ENCODE measurements at places on chromosomes 12 and 14. TPM values are rescaled to one million over a fixed set of nuclear protein-coding genes. Genes with fewer than 3 reads are reported as not detected.
A peak's percentile ranks its signal among the peaks of the same experiment; 100 is the strongest.

- no peaks in the 10 kb centered on the region for H3K4me1 ChIP-seq
- H3K4me3 ChIP-seq: no peak overlapping the region
- H3K27ac ChIP-seq: no peak overlapping the region
- peaks cover 32% of the 10 kb centered on the region for H3K36me3 ChIP-seq
- DNase-seq: no peak
- no peaks in the 10 kb centered on the region for H3K27me3 ChIP-seq
These were observed 69.4 kb downstream of the MIA2 start for GRCh38 chr14:39303115-39303514.

DNA sequence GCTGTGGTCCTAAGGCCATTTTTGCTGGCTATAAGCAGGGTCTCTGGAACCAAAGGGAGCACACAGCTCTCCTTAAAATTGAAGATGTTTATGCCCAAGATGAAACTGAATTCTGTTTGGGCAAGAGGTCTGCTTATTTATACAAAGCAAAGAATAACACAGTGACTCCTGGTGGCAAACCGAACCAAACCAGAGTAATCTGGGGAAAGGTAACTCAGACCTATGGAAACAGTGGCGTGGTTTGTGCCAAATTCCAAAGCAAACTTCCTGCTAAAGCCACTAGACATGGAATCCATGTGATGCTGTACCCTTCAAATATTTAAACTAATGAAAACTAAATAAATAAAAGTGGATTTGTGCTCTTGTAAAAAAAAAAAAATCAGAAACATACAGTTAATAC lies 29.6 kb upstream of the BICDL1 start:
- H3K4me1 ChIP-seq: no peaks in the 10 kb centered on the region
- no peak for DNase-seq
- no peak overlapping the region for H3K27ac ChIP-seq
- no peak overlapping the region for H3K4me3 ChIP-seq
- no peaks in the 10 kb centered on the region for H3K27me3 ChIP-seq
- no peaks in the 10 kb centered on the region for H3K36me3 ChIP-seq

- peak; percentile 15 for DNase-seq
- no peaks in the 10 kb centered on the region for H3K36me3 ChIP-seq
- no peaks in the 10 kb centered on the region for H3K27me3 ChIP-seq
- H3K4me3 ChIP-seq: no peak overlapping the region
These were observed 77.4 kb downstream of the FBXL14 start for GRCh38 chr12:1517007-1517406.

- no peak overlapping the region for H3K4me3 ChIP-seq
- no peak for DNase-seq
These were observed 80.4 kb downstream of the RASSF9 start for GRCh38 chr12:85755760-85756159.

The CCDC197 gene
- total RNA-seq: not detected

The C12orf54 gene
- not detected for total RNA-seq

The CARMIL3 gene
- 0.18 TPM for total RNA-seq

The PTHLH gene
- total RNA-seq: not detected

GRCh38 chr14:39219075-39219499 lies 14.6 kb upstream of the MIA2 start:
- no peaks in the 10 kb centered on the region for H3K4me1 ChIP-seq
- H3K36me3 ChIP-seq: no peaks in the 10 kb centered on the region
- H3K27me3 ChIP-seq: no peaks in the 10 kb centered on the region
- no peak overlapping the region for H3K4me3 ChIP-seq
- no peak overlapping the region for H3K27ac ChIP-seq
- DNase-seq: no peak

DNA sequence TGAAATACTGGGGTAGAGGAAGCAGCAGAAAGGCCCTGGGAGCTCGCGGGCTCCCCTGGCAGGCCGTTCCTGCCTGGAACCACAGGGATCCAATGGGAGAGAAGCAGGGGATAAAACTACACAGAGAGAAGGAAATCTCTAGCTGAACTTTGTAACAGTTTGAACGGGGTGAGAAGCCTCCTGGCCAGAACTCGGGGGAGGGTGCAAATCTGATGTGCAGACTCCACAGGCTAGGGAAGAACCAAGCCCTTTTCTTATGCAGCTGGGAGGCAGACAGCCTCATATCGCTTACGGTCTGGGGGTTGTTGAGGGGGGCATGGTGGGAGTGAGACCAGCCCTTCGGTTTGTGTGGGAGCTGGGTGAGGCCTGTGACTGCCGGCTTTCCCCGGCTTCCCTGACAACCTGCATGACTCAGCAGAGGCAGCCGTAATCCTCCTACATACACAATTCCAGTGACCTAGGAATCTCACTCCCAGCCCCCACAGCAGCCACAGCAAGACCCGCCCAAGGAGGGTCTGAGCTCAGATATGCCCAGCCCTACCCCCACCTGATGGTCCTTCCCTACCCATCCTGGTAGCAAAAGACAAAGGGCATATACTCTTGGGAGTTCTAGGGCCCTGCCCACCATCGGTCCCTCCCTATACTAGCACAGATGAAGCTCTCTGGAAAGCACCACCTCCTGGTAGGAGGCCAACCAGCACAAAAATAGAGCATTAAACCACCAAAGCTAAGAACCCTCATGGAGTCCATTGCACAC lies 143.0 kb downstream of the TMTC1 start:
- peak; percentile 79 for DNase-seq
- no peaks in the 10 kb centered on the region for H3K27me3 ChIP-seq
- peak overlapping the region; percentile 4 for H3K4me3 ChIP-seq
- no peaks in the 10 kb centered on the region for H3K4me1 ChIP-seq
- H3K36me3 ChIP-seq: no peaks in the 10 kb centered on the region

DNA sequence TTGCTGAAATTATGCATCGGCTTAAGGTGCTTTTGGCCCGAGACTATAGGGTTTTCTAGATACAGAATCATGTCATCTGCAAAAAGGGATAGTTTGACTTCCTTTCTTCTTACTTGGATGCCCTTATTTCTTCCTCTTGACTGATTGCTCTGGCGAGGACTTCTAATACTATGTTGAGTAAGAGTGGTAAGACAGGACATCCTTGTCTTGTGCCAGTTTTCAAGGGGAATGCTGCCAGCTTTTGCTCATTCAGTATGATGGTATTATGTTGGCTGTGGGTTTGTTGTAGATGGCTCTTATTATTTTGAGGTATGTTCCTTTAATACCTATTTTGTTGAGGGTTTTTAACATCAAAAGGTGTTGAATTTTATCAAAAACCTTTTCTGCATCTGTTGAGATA lies 8.3 kb downstream of the BMAL2 start:
- H3K4me3 ChIP-seq: no peak overlapping the region
- DNase-seq: no peak
- H3K4me1 ChIP-seq: peaks cover 11% of the 10 kb centered on the region
- no peaks in the 10 kb centered on the region for H3K27me3 ChIP-seq
- no peaks in the 10 kb centered on the region for H3K36me3 ChIP-seq

- H3K4me1 ChIP-seq: no peaks in the 10 kb centered on the region
- no peaks in the 10 kb centered on the region for H3K27me3 ChIP-seq
- no peak overlapping the region for H3K4me3 ChIP-seq
- DNase-seq: no peak
These were observed 18.7 kb upstream of the TAS2R14 start for GRCh38 chr12:10957741-10958140.

- no peaks in the 10 kb centered on the region for H3K4me1 ChIP-seq
- no peak overlapping the region for H3K4me3 ChIP-seq
- no peaks in the 10 kb centered on the region for H3K27me3 ChIP-seq
- H3K27ac ChIP-seq: no peak overlapping the region
- no peak for DNase-seq
These were observed 71.0 kb upstream of the CDKN3 start for GRCh38 chr14:54325766-54326165.

- no peak for DNase-seq
- no peaks in the 10 kb centered on the region for H3K27me3 ChIP-seq
- H3K4me3 ChIP-seq: no peak overlapping the region
- no peaks in the 10 kb centered on the region for H3K4me1 ChIP-seq
- H3K36me3 ChIP-seq: no peaks in the 10 kb centered on the region
These were observed 1.2 kb downstream of the RPH3A start for GRCh38 chr12:112792743-112793142.

DNA sequence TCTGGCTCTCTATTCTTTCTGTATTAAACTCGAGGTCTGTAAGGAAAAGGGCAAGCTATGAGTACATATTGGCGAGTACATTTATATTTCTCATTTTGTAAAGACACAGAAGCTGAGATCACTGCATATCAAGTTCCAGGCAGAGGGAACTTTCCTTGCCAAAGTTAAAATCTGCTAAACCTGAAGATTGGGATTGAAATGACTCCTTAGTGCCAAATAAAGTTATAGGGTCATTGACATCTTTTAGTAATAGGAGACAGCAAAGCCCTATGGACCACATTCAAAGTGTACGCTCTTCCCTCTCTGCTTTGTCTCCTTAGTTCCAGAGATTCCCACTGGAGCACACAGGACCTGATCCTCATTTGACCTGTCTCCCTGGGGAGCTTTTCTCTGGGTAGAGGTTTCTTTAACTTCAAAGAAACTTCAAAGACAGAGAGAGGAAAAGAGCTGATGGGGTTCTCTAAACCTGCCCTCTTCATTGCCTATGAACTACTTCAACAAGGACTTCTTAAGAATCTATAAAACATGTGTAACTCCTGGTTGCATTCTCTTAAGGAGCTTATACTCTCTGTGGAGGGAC lies 42.6 kb upstream of the PTPRR start:
- no peak overlapping the region for H3K27ac ChIP-seq
- H3K4me1 ChIP-seq: no peaks in the 10 kb centered on the region
- H3K4me3 ChIP-seq: no peak overlapping the region
- no peaks in the 10 kb centered on the region for H3K27me3 ChIP-seq

DNA sequence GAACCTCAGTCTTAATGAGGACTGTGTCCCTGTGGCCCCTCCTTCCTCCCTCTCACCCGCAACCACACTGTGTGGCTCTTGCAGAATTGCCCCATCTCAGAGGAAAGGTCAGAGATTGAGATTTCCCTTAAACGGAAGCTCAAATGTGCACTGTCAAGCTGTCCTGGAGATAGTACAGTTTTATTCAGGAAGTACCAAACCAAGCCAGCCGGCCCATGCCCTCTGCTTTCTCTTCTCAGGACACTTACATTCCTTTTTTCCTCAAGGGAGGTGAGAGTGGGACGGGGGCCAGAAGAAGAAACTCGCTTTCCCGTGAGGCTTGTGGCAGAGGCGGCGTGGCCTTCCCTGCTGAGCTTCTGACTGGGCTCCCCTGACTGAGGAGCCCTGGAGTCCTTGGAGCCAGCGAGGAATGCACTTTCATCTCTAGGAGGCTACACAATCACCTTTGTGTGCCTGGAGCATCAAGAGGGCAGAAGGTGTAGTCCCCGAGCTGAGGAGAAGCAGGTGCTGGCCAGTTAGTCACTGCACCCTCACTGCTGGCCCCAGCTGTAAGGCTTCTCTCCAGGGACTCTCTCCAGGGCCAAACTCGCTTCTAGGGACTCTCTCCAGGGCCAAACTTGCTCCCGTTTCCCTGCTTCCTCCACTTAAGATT lies 24.1 kb upstream of the ATP2A2 start:
- no peaks in the 10 kb centered on the region for H3K27me3 ChIP-seq
- DNase-seq: no peak
- no peak overlapping the region for H3K4me3 ChIP-seq

GRCh38 chr12:58030566-58031279 lies 89.4 kb downstream of the ATP23 start:
- no peaks in the 10 kb centered on the region for H3K36me3 ChIP-seq
- DNase-seq: no peak
- no peaks in the 10 kb centered on the region for H3K27me3 ChIP-seq
- no peak overlapping the region for H3K4me3 ChIP-seq
- H3K4me1 ChIP-seq: no peaks in the 10 kb centered on the region

DNA sequence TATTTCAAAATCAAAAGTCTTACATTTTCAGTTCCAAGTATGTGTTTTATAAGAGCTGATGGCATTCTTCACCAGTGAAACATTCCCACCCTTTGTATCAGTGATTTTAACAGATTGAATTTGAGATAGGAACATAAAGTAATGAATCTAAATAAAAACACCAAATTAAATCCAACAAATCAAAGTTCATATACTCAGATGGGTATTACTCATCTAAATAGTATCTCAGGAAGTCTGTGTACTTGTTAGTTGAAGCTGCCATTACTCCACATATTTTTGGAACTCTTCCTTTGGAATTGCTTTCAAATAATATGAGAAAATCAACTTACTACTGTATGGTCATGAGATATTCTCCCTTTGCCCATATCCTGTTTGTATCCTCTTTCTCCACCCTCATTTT lies 89.1 kb downstream of the MIA2 start:
- H3K27me3 ChIP-seq: no peaks in the 10 kb centered on the region
- peaks cover 56% of the 10 kb centered on the region for H3K36me3 ChIP-seq
- H3K4me1 ChIP-seq: no peaks in the 10 kb centered on the region

DNA sequence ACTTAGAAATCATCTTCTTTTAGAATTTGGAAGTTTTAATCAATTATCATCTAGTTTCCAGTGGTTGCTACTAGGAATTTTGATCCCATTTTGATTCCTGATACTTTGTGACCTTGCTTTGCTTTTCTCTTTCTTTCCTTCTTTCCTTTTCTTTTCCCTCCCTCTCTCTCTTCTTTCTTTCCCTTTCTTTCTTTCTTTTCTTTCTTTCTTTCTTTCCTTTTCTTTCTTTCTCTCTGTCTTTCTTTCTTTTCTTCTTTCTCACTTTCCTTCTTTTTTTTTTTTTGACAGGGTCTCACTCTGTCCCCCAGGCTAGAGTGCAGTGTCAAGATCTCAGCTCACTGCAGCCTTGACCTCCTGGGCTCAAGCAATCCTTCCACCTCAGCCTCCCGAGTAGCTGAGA lies 81.5 kb upstream of the OSBPL8 start:
- DNase-seq: no peak
- H3K4me3 ChIP-seq: no peak overlapping the region
- H3K27me3 ChIP-seq: no peaks in the 10 kb centered on the region
- H3K27ac ChIP-seq: no peak overlapping the region
- H3K4me1 ChIP-seq: no peaks in the 10 kb centered on the region
- no peaks in the 10 kb centered on the region for H3K36me3 ChIP-seq

GRCh38 chr14:70624972-70625371 lies 16.7 kb upstream of the TTC9 start:
- H3K27me3 ChIP-seq: no peaks in the 10 kb centered on the region
- DNase-seq: no peak
- no peak overlapping the region for H3K27ac ChIP-seq
- no peaks in the 10 kb centered on the region for H3K4me1 ChIP-seq

DNA sequence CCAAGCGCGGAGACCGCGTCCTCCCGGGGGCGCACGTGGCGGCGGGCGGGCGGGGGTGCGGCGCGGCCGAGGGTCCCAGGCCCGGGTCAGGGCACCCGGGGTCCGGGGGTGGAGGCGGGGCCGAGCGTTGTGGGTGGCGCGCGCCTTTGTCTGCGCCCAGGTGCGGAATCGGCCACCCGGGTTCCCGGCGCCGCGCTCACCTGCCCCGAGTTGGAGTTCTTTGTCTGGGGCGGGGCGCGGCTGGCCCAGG lies 50.1 kb downstream of the LRCOL1 start:
- peak overlapping the region; percentile 58 for H3K4me3 ChIP-seq
- H3K36me3 ChIP-seq: no peaks in the 10 kb centered on the region
- no peaks in the 10 kb centered on the region for H3K27me3 ChIP-seq
- peaks cover 6% of the 10 kb centered on the region for H3K4me1 ChIP-seq
- no peak overlapping the region for H3K27ac ChIP-seq
- DNase-seq: no peak

GRCh38 chr14:55915456-55915855 lies 202.8 kb upstream of the PELI2 start:
- H3K36me3 ChIP-seq: no peaks in the 10 kb centered on the region
- no peak overlapping the region for H3K27ac ChIP-seq
- no peak for DNase-seq
- no peaks in the 10 kb centered on the region for H3K4me1 ChIP-seq
- no peaks in the 10 kb centered on the region for H3K27me3 ChIP-seq
- H3K4me3 ChIP-seq: no peak overlapping the region
